Tibial nerve (tissue), 4 donors: ENCODE measurements at places on chromosomes 1 and 21.

- DNase-seq, result no peak
- no peaks in the 10 kb centered on the region for H3K4me1 ChIP-seq
- no peaks in the 10 kb centered on the region for H3K36me3 ChIP-seq
- H3K27ac ChIP-seq, result no peak overlapping the region
- no peak overlapping the region for H3K4me3 ChIP-seq
- H3K27me3 ChIP-seq, result no peaks in the 10 kb centered on the region
Observed at GRCh38 chr1:206075786-206076755, 23.1 kb downstream of the RHEX start.

DNA sequence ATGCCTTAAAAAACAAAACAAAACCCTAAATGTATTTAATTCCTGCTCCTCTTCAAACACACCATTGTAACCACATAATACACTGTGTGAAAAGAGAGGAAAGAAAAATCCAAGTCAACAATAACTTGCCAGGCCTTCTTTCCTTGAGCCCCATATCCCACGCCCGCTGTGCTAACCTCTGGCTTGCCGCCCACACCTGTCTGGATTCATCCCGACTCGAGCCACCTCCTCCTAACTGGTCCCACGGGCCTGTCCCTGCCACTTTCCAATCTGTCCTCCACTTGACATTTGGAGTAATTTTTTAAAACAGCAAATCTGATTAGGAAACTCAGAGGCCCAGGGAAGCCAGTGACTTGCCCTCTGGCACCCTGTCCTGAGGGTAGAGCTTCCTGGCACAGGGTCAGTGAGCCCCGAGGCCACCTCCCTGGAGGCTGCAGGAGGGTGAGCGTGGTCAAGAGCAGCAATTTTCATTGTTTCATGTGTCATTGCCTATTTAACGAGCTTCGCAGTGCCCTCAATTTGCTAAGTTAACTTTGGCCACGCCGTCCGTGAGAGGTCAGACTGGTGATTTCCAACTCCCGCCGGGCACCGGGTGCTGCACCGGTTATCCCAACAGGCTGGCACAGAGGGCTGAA is 54.1 kb downstream of the B3GALT5 start:
- no peak overlapping the region for H3K4me3 ChIP-seq
- H3K36me3 ChIP-seq, result no peaks in the 10 kb centered on the region
- DNase-seq, result no peak
- H3K4me1 ChIP-seq, result no peaks in the 10 kb centered on the region
- H3K27ac ChIP-seq, result no peak overlapping the region

DNA sequence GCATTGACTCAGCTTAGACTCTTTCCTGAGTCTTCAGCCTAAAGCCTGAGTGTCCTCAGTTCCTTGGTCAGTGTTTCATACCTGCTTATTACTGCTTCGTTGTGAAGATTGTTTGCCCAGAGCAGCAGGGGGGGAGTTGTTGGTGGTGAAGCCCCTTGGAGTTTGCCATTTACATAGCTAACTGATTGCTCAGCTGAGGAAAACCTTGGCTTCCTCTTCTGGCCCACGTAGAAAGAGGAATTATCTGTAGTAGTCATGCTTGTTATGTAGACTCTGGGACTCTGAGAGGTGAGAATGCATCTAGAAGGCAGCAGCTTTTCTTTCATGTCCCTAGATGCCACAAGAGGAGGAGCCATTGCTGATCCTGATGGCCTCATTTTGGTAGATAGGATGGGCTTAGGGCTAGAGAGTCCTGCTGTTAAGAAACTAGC is 125.9 kb downstream of the MAST2 start:
- peaks cover 15% of the 10 kb centered on the region for H3K4me1 ChIP-seq
- H3K27ac ChIP-seq, result no peak overlapping the region
- no peak overlapping the region for H3K4me3 ChIP-seq
- no peak for DNase-seq
- H3K27me3 ChIP-seq, result no peaks in the 10 kb centered on the region

- H3K27ac ChIP-seq, result no peak overlapping the region
- no peak for DNase-seq
- H3K27me3 ChIP-seq, result no peaks in the 10 kb centered on the region
- no peak overlapping the region for H3K4me3 ChIP-seq
- H3K4me1 ChIP-seq, result no peaks in the 10 kb centered on the region
Observed at GRCh38 chr1:209010475-209011230, 572.9 kb upstream of the CAMK1G start.

GRCh38 chr1:154483941-154484803 is 17.8 kb upstream of the TDRD10 start:
- no peak overlapping the region for H3K27ac ChIP-seq
- no peak for DNase-seq
- no peak overlapping the region for H3K4me3 ChIP-seq
- H3K4me1 ChIP-seq, result peaks cover 25% of the 10 kb centered on the region

DNA sequence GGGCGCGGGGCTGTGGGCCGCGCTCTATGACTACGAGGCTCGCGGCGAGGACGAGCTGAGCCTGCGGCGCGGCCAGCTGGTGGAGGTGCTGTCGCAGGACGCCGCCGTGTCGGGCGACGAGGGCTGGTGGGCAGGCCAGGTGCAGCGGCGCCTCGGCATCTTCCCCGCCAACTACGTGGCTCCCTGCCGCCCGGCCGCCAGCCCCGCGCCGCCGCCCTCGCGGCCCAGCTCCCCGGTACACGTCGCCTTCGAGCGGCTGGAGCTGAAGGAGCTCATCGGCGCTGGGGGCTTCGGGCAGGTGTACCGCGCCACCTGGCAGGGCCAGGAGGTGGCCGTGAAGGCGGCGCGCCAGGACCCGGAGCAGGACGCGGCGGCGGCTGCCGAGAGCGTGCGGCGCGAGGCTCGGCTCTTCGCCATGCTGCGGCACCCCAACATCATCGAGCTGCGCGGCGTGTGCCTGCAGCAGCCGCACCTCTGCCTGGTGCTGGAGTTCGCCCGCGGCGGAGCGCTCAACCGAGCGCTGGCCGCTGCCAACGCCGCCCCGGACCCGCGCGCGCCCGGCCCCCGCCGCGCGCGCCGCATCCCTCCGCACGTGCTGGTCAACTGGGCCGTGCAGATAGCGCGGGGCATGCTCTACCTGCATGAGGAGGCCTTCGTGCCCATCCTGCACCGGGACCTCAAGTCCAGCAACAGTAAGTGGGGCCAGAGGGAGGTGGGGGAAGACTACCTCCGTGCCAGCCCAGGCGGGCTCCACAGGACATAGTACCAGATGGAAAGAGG is 808 bp downstream of the MAP3K21 start:
- H3K4me1 ChIP-seq, result peaks cover 5% of the 10 kb centered on the region
- no peaks in the 10 kb centered on the region for H3K36me3 ChIP-seq
- no peak for DNase-seq
- no peak overlapping the region for H3K27ac ChIP-seq
- H3K4me3 ChIP-seq, result peak overlapping the region; percentile 49
